Stimulated activated CD8-positive, alpha-beta memory T cell treated with anti-CD3 and anti-CD28 coated beads, Interleukin-4, amount 100 ng/mL, for 1 hour (primary cell): ENCODE measurements at places on chromosomes 5 and 9.
A peak's percentile ranks its signal among the peaks of the same experiment; 100 is the strongest.

DNA sequence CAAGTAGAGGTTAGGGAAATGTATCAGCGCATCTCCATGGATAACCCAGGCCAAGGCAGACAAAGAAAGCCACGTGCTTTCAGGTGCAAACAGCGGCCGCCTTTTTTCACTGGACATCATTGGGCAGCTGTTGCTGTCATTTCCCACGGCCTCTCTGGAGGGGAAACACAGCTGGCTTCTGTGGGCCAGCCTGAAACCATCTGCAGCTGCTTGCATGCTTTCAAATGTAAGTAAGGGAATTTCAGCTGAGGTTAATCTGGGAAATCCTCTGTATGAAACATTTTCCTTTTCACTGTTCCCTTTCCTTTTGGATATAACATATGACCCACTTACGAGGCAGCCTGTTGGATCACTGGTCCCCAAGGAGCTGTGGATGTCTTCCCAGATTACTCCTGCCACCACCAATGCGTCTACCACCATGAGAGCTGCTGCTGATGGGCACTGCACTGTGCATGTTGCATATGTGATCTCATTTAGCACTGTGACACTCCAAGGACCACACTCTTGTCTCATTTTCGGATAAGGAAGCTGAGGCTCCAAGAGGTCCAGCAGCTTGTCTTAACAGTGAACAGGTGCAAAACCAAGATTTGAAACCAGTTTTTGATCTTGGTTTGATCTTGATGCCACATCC lies 106.3 kb downstream of the C9orf152 start:
- no peak for DNase-seq

- no peak for DNase-seq
Measured at GRCh38 chr5:30839956-30840355, 353.5 kb upstream of the CDH6 start.

- DNase-seq: no peak
Measured at GRCh38 chr5:149820536-149821510, 90.7 kb downstream of the PPARGC1B start.

GRCh38 chr9:121640076-121640475 lies 11.4 kb upstream of the DAB2IP start:
- DNase-seq: no peak

GRCh38 chr9:83432104-83432627 lies 106.0 kb downstream of the FRMD3 start:
- no peak for DNase-seq

DNA sequence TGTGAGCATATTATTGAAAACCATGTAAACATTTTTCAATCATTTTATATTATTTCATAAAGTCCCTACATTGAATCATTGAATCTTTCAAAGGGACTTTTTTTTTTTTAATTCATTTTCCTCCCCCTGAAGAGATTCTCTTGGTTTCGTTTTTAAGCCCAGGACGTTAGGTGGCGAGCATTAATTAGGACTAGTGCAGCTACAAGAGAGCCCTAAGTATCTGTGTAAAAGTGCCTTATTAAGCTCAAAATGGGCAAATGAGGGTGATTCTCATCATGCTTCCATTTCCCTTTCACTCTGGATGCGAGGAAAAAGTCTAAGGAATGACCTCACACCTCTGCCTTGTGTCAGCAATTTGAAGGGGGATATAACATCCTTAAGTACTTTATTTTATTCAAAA lies 517.9 kb upstream of the ITGA1 start:
- DNase-seq: no peak

- no peak for DNase-seq
Measured at GRCh38 chr5:132458226-132458560, 32.4 kb downstream of the IRF1 start.

DNA sequence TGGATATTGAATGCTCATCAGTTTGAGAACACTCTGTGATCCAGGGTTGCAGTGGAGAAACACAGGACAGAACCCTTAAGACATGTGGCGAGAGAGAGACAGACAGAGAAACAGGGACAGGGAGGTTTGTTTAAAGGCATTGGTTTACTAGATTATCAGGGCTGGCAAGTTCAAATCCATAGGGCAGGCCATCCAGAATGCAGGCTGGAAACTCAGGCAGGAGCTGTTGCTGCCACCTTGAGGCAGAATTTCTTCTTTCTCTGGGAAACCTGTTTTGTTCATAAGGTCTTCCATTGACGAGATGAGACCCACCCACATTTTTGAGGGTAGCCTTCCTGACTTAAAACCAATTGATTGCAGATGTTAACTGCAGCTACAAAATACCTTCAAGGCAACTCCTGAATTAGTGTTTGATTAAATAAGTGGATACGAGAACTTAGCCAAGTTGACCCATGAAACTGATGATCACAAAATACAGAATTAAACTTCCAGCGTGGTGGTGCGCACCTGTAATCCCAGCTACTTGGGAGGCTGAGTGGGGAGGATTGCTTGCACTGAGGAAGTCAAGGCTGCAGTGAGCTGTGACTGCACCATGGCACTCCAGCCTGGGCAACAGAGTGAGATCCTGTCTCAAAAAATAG lies 55.9 kb downstream of the NSUN2 start:
- no peak for DNase-seq

DNA sequence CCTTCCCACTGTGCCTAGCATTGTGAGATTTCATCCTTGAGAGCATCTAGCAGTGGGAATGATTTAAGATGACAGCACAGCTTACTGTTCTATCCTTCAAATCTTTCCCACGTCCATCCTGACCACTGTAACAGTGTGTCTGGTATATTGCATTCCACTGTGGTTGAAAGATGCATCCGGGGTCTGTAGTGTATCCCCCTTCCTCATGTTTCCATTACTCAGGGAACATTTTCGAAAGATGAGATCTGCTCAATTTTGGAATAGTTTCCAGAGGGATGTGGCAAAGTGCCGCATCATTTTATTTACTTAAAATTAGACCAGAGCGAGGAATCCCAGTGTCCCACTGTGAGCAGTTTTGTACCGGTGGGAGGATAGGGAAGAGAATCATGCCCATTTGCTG lies 407.1 kb upstream of the PAPPA start:
- DNase-seq: no peak

- DNase-seq: no peak
Measured at GRCh38 chr5:51326844-51327243, 56.4 kb upstream of the ISL1 start.

GRCh38 chr9:136701668-136702053 lies 10.7 kb upstream of the DIPK1B start:
- no peak for DNase-seq

- no peak for DNase-seq
Measured at GRCh38 chr9:130359819-130360218, 84.9 kb upstream of the ASS1 start.

- DNase-seq: no peak
Measured at GRCh38 chr5:160039810-160040470, 31.0 kb downstream of the TTC1 start.

GRCh38 chr5:62596096-62596495 lies 17.5 kb downstream of the LRRC70 start:
- DNase-seq: no peak

DNA sequence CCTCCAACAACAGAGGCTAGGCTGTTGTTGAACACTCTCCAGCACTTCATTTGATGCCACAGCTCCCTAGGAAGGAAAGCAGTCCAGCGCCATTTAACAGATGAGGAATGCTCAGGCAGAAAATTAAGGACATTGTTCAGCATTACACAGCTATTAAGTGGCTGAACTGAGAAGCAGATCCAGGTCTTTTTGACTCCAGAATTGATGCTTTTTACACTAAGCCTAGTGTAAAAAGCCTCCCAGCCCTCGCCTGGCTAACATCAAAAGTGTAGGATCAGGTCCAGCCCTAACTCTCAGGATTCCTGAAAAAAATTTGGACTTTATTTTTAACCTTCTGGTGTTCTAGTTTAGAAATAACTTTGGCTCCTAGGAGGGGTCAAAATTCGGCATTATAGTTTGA lies 106.4 kb upstream of the SMC5 start:
- no peak for DNase-seq

GRCh38 chr9:133200631-133201030 lies 8.4 kb downstream of the OBP2B start:
- DNase-seq: no peak

GRCh38 chr9:85528142-85528541 lies 213.6 kb downstream of the AGTPBP1 start:
- DNase-seq: no peak

DNA sequence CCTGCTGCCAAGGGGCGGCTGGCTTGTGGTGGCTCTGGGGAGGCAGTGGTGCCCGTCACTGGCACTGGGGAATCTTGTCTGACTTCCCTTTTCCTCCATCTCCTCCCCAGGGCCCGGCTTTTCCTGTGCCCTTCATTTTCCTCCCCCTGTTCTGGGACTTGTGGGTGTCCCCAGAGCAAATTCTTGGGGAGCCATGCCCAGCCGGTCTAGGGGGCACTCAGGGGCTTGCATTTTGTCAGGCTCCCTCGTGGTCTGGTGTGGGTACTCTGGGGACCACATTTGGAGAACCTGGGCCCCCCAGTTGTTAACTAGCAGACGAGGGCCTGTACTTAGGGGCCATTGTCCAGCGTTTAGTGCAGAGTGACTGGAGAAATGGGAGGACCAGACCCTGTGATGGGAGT lies 105.2 kb upstream of the IER5L start:
- DNase-seq: no peak

- DNase-seq: no peak
Measured at GRCh38 chr5:52789851-52790250, 2.1 kb downstream of the ITGA1 start.

GRCh38 chr5:33441241-33442177 lies 744 bp downstream of the TARS1 start:
- DNase-seq: peak; percentile 1

- DNase-seq: no peak
Measured at GRCh38 chr9:120783602-120784047, 9.6 kb downstream of the FBXW2 start.

- no peak for DNase-seq
Measured at GRCh38 chr5:130141659-130142320, 237.5 kb downstream of the CHSY3 start.

- DNase-seq: no peak
Measured at GRCh38 chr5:167864801-167865200, 426.6 kb upstream of the WWC1 start.

DNA sequence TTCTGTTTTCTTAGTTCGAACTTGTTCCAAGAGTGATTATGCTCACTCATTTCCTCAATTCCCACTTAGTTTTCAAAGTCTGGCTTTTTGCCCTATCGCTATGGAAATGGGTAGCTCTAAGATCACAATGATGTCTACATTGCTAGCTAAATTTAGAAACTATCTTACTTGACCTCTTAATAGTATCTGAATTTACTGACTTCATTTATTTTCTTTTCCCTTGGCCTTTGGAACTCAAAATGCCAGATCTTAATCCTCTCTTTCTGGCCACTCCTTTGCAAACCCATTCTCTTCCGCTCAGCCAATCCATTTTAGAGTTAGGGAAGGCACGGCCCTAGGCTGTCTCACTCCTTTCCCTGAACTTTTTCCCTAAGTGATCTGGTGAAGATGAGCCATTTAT lies 137.0 kb downstream of the FER start:
- no peak for DNase-seq

DNA sequence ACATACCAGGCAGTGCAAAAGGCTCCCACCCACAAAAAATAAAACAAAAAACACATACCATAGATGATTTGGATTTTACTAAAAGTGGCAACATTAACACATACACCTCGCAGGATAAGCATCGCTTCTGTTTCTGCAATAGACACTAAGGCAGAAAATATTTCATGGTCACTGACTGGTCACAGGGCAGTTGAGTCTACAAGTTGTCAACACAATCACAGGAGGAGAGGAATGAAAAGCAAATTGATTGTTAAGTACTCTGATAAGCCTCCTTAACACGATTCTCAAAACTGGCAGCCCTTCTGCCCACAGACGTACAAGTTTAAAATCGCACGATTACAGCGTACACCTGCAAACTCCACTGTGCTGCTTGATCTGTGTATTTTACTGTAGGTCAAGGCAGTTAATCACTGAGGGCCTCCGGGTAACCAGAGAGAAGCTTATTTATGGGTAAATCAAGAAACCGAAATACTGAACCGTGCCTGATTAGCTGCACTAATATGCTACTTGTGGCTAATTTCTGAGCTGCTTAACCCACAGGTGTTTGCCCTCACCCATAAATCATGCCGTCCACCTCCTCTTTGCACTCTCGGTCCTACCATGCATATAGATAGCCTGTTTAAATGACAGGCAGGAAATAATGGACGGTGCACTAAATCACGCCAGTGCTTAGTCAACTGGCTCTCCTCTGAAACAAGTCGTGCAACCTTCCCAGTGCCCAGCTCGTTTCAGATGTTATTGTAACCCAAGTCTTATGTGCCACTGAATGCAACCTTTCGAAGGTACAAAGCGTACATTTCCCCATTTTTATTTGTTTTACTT lies 659.4 kb upstream of the ADAMTS16 start:
- no peak for DNase-seq

DNA sequence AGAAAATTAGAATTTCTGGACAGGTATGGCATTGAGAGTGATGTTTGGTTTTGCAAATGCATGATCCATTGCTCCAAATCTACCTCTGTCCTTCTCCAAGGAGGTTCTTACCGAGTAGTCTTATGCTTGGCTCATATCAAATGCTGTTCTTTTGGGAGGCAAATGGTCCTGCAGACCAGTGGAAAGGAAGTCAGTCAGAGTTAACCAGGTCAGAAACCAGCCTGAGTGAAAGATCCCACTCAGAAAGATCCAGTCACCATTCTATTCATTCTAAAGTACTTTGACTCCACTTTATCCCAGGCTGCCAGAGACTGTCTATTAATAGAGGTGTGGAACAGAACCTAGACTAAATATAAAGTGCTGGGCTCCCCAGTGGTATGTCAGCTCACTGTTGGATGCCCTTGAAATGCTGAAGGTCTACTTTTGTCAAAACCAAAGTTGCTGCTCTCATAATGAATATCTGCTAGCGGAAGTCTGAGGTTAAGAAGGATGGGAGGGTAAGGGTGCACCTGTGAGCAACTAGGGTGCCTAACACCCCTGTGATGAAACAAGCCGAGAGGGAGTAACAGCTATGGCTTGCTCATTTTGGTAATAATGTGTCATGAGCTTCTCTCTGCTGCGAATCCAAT lies 302.2 kb downstream of the ZNF608 start:
- no peak for DNase-seq

DNA sequence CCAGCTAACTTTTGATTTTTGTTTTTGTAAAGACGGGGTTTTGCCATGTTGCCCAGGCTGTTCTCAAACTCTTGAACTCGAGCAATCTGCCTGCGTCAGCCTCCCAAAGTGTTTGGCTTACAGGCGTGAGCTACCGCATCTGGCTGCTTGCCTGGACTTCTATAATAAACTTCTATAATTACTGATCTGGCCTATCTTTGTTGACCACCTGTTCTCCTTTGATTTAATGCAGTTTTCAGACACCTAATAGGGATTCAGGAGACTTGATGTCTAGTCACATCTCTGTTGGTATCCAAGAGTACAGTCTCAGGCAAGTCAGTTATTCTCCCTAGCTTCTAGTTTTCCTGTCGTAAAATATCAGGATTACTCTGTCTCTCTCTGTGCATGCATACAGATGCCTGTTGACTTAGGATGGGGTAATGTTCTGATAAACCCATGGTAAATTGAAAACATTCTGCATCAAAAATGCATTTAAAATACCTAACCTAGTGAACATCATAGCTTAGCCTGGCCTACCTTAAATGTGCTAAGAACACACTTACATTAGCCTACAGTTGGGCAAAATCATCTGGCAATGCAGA lies 51.5 kb upstream of the NR3C1 start:
- no peak for DNase-seq
